ENCODE measurements at places on chromosomes 6 and 20.
A peak's percentile ranks its signal among the peaks of the same experiment; 100 is the strongest.

DNA sequence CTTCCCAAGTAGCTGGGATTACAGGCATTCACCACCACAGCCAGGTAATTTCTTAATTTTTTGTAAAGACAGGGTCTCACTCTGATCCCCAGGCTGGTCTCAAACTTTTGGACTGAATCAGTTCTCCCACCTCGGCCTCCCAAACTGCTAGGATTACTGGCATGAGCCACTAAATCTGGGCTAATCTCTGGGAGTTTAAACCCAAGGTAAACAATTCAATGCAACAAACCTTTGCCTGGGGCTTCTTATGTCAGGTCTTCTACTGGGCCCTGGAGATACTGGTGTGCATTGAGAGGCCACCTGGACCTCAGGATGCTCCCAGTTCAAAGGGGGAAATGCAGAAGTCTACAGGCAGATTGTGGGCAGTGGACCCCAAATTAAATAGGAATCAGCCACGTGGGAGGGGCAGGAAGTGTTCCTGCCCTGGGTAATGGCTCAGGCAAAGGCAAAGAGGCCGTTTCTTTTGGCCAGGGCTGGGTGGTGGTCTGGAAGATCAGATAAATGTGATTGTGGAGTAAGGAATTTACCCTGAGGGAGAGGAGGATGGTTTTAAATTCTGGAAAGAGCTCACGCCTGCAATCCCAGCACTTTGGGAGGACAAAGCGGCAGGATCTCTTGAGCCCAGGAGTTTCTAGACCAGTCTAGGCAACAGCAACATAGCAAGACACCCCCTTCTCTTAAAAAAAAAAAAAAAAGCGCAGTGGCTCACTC lies 1.3 kb upstream of the MYBL2 start:
- no peak for DNase-seq

DNA sequence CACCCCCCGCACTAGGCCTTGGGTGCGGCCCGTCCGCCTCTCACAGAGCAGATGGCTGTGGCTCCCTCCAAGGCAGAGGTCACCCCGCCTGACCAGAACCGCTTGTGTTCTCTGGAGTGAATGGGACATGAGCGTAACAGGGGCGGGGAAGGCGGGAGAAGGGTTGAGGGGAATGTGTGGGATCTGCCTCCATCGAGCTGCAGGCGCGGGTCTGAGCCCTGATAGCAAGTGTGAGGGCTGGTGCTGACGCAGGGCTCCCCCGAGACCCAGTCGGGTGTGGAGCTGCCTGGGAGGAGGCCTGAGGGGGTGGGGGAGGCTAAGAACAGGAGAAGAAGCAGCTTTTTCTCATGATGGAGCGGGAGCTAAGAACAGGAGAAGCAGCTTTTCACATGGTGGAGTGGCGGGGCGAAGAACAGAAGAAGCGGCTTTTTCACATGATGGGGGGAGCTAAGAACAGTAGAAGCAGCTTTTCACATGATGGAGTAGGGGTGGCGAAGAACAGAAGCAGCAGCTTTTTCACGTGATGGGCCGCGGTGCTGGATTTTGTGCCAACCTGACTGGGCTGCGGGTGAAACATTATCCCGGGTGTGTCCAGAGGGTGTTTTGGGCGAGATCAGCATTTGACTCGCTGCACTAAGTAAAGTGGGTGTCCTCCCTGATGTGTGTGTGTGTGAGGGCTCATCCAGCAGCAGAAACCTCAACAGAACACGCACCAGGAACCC lies 169.3 kb downstream of the TTLL2 start:
- no peak for DNase-seq

DNA sequence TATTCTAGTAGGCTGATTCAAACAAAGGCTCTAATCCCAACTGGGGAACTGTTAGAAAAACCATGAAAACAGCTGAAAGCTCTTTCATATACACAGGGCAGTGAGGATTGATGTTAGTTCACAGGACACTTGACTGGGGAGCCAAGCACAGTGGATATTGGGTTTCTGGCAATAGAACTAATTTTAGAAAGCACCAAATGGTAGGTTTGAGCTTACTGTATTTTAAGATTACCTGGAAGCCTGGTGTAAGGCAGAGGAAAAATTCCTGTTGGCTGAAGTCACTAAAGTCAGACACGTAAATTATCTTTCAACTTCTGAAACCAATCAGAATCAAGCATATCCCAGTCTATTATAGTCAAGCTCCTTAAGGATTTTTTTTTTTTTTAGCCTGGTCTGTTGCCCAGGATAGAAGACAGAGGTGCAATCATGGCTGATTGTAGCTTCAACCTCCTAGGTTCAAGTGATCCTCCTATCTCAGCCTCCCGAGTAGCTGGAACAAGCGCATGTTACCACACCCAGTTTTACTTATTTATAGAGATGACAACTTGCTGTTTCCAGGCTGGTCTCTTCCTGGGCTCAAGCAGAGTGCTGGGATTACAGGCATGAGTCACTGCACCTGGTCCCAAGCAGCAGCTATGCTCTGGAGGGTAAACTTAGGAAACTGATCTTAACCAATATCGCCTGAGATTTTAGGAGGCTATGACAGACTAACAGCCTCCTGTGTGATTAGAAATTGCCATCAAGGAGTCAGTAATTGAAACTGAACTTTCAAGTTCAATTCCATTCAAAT lies 32.5 kb upstream of the SYNCRIP start:
- DNase-seq: peak; percentile 34

- peak; percentile 35 for DNase-seq
Measured at GRCh38 chr6:10425975-10426780, 11.3 kb upstream of the TFAP2A start.

DNA sequence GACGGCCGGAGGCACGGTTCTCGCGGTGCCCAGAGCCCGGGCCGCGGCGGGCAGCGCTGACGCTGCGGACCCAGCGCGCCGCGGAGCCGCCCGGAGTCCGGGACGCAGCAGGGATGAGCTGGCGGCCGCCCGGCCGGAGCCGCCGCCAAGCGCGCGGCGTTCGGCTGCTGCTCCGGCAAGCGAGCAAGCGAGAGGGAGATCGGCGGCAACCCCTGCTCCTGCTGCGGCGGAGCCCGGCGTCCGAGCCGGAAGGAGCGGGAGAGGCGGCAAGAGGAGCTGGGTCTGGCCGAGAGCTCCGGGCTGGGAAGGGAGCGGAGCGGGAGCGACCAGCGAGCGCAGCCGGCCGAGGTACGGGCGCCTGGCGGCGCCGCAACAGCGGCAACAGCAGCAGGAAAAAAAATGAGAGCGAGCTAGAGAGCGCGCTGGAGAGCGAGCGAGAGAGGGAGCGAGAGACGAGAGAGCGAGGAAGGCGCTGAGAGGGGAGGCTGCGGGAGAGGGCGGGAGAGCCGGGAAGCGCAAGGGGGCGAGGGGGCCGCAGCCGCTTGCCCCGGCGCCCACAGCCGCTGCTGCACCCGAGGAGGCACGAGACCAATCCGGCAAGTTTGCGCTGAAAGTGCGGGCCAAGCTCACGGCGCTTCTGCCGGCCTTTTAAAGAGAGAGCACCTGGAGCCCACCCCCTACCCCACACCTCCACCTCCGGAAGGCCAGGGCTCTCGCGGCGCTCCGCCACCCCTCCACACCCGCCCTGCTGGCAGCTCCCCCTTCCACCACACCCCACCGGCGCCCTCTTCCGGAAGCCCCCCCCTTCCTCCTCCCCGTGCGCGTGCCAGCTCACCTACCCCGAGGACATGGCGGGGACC lies 496 bp downstream of the GRM4 start:
- peak; percentile 43 for DNase-seq

DNA sequence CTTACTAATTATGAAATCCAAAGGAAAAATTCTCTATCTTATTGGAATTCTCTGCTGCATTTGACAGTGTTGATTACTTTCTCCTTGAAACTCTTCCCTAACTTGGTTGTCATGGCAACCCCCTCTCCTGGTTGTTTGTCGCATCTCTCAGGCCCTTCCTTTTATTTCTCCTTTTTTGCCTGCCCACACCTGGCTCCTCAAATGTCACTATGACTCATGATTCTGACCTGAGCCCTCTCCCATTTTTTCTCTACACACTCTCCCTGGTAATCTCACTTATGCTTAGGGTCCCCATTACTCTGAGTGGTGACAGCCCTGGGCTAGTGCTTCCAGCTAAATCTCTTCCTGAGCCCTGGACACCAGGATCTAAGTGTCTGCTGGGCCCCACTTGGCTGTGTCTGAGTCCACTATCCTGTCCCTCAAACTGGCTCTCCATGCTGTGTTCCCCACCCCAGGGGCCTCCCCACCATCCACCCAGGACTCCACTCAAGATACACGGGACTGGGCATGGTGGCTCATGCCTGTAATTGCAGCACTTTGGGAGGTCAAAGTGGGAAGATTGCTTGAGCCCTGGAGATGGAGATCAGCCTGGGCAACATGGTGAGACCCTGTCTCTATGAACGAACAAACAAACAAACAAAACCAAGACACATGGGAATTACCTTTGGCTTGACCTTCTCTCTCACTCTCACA lies 16.5 kb upstream of the NNAT start:
- DNase-seq: no peak

DNA sequence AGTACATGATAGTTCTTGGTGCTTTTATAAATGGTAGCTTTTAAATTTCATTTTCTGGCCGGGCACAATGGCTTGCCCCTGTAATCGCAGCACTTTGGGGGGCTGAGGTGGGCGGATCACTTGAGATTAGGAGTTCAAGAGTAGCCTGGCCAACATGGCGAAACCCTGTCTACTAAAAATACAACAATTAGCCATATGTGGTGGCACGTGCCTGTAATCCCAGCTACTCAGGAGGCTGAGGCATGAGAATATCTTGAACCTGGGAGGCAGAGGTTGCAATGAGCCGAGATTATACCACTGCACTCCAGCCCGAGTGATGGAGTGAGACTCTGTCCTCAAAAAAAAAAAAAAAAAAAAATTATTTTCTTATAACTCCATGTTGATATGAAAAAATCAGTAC lies 36.0 kb downstream of the LRRN4 start:
- no peak for DNase-seq

DNA sequence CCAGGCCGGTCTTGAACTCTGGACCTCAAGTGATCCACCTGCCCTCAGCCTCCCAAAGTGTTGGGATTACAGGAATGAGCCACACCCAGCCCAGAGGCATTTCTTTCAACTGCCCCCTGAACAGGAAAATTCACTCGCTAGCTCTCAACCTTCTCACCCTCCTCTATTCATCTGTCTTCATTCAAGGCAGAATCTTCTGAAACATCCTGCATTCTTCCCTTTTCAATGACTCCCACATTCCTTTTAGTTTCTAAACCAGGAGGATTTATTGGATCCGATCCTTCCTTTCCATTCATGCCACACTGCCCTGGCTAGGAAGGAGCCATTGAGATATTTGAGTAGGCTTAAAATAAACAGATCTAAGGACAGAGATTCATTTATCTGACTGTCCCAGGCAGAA lies 52.9 kb downstream of the C6orf52 start:
- DNase-seq: no peak

- DNase-seq: no peak
Measured at GRCh38 chr6:149284904-149285303, 32.6 kb upstream of the TAB2 start.

- no peak for DNase-seq
Measured at GRCh38 chr6:46715141-46715540, 20.0 kb downstream of the PLA2G7 start.

GRCh38 chr20:42018979-42019378 lies 400.8 kb upstream of the CHD6 start:
- DNase-seq: peak; percentile 20

- no peak for DNase-seq
Measured at GRCh38 chr6:170125456-170126300, 165.2 kb downstream of the DLL1 start.

- no peak for DNase-seq
Measured at GRCh38 chr20:47167846-47168245, 188.7 kb downstream of the ZMYND8 start.

DNA sequence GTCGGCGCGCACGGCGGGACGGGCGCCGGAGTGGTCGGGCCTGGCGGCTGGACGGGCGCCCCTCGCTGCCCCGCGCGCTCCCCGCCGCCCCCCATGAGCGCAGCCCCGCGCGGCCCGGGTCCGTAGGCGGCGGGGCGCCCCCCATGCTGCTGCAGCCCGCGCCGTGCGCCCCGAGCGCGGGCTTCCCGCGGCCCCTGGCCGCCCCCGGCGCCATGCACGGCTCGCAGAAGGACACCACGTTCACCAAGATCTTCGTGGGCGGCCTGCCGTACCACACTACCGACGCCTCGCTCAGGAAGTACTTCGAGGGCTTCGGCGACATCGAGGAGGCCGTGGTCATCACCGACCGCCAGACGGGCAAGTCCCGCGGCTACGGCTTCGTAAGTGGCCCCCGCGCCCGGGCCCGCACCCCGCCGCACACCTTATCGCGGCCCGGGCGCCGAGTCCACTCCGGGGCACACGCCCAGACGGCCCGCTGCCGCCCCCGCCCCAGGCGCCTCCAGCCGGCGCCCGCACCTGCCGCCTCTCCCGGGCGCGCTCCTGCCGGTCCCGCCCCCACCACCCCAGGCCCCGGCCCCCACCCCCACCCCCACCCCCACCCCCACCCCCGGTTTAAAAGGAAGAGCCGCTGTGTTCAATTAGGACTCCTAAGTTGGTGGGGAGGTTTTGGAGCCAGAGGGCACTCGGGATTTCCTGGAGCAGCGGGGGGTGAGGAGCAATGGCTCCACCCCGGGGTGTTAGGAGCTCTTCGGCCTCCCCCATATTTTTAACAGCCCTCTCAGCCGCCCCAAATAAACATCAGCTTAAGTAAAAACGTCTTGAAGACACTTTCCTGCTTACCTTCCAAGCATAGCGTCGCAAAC lies 474 bp downstream of the RBM38 start:
- DNase-seq: peak; percentile 50

GRCh38 chr6:32432050-32432450 lies 7.6 kb upstream of the HLA-DRA start:
- peak; percentile 20 for DNase-seq

DNA sequence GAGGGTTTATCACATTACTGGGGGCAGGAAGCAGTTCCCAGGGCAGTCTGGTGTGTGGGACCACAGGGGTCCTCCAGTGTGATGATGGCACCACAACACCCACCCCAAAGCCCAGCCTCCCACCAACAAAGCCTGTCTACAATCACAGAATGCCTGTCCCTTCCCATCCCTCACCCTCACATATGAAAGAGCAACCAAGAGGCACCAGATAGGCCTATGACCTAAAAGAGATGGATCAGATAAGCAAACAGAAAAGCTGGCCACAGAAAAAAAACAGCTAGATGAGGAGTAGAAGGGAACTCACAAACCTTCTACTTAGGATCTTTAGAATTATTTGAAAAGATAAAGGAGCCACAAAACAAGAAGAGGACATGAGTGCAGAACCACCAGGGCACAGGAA lies 54.3 kb downstream of the SERAC1 start:
- no peak for DNase-seq

DNA sequence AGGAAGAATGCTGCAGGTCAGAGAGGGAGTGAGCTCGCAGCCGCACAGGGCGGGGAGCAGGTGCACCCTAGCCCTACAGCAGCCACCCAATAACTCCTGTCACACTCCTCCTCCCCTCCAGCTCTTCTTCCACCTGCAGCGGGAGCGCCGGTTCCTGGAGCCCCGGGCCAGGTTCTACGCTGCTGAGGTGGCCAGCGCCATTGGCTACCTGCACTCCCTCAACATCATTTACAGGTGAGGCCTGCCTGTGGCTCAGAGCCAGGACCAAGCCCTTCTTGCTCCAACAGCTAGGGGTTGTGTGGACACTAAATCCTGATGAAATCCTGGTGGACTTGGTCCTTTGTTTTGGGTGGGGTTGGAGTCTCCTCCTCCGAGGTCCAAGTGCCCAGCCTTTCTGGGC lies 11.7 kb downstream of the SGK2 start:
- DNase-seq: no peak

- no peak for DNase-seq
Measured at GRCh38 chr6:109485266-109485935, 2.4 kb upstream of the ZBTB24 start.

- DNase-seq: no peak
Measured at GRCh38 chr6:143323729-143324470, 126.6 kb downstream of the ADAT2 start.
